Stimulated activated memory B cell treated with anti-CD40 and anti-IgM and Interleukin-4, amounts not matched to agents 10 μg/mL and 1 μg/mL and 100 μg/mL, for 72 hours (primary cell): ENCODE measurements at places on chromosomes 7 and 10.

DNA sequence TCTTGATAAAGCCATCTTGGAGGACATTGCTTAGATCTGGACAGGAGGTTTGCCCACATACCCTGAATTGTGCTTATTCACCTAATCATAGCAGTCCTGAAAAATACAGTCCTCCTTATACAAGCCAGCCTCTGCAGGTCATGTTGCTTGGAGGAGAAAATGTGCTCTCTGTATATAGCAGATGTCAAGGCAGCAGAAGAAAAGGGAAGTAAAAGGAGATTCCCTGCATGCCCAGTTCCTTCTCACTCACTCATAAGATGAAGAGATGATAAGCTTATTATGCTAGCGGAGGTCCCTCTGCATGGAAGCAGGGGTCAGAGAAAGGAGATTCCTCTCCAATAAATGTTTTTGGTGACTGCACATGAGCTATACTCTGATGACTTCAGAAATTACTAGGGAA lies 458.8 kb upstream of the ZMIZ1 start:
- no peak for ATAC-seq

DNA sequence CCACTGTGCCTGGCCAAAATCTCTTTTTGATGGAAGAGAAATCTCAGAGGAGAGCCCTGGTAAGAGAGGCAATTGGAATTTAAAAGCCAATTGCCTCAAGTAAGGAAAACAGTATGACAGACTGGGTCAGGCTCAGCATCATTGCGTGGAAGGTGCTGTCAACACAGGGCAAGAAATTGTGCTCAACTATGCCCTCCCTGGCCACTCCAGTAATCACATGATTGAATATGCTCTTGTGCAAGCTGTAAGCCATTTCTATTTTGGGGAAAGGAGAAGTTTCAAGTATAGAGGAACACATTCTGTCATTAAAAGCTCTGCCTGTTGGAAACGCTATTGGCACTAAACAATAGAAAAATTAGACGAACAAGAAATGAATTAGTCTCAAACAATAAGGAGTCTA lies 1127.7 kb downstream of the REEP3 start:
- ATAC-seq: no peak

- peak; percentile 88 for ATAC-seq
Observed at GRCh38 chr7:28155019-28155660, 25.5 kb downstream of the JAZF1 start.

DNA sequence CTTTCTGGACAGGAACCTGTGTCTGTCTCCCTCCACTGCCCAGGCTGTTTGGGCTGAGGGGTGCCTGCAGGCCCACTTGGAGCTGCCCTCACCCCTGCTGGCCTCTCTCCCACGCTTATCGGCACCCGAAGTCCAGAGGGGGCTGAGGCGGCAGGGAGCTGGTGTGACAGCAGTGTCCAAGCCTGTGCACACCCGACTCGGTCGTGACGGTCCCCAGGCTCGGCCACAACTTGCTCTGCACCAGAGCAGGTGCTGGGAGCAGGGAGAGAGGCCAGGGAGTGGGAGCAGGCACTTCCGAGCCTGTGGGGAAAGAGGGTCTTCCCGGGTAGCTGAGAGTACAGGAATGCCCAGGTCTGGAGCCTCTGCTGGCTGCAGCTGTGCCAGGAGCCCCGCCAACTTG lies 23.0 kb downstream of the INPP5F start:
- ATAC-seq: no peak
